Stimulated activated CD4-positive, alpha-beta T cell treated with anti-CD3 and anti-CD28 coated beads, Interleukin-4, amount 100 ng/mL, for 1 hour (primary cell): ENCODE measurements at places on chromosomes 12 and 14.

DNA sequence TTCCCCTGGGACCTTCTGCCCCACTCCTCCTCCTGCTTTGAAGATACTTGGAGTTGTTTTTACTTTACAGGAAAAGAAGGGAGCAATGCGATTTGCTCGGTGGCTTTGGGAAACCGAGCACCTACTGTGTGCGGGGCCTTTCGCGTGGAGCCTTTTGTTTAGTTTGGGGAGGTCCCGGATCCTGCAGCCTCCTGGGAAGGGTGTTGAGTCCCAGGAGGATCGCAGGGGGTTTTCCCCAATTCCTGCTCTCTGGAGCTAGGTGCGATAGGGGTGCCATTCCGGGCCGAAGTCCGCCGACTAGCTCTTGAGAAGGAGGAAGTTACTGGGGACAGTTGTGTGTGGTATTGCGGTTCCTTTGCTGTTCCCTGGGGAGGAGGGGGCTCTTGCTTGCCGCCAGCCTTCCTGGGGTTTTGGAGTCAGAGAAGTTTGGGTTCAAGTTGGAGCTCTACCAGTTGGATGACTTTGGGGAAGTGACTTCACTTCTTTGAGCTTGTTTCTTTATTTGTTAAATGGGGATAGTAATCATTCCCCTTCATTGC lies 1.1 kb downstream of the BRI3BP start:
- no peak for DNase-seq

- no peak for DNase-seq
Measured at GRCh38 chr12:16036073-16036472, 124.9 kb downstream of the DERA start.

DNA sequence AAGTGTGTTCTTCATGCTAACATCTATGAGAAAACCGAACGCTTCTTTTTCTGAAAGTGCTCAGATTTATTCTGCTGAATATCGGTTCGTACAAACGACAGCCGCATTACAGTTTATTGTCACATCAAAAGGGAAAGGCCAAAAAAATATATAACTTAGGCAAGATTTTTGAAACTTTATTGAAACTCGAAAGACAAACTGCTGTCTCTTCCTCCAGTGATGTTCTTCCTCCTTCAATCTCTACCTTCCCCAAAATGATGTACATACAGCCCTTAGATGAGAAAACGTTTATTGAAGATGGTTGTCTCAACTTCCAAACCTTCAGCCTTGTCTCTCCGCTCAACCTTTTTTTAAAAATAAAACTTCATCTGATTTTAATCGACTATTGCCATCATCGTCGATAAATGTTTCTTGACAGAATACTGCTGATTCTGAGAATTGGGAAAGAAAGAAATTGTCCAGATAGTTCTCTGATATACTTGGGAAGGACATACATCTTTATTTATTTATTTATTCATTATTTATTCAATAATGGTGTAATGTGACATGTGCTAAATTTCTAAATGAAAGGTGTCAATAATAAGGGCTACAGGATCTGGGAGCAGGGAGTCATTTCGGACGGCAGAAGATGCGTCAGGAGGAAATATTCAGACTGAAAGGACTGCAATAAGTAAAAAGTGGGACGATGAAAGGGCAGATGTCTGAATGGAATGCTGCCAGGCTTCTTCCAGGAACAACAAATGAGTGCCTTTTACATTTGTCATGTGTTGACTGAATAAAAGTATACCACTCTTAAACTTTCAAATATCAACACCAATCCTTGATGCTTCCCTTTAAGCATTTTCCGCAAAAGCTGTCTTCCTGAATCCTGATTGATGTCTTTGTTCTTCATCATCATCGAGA lies 817 bp upstream of the MDM1 start:
- DNase-seq: no peak

- no peak for DNase-seq
Measured at GRCh38 chr12:50745861-50746260, 18.0 kb upstream of the ATF1 start.

DNA sequence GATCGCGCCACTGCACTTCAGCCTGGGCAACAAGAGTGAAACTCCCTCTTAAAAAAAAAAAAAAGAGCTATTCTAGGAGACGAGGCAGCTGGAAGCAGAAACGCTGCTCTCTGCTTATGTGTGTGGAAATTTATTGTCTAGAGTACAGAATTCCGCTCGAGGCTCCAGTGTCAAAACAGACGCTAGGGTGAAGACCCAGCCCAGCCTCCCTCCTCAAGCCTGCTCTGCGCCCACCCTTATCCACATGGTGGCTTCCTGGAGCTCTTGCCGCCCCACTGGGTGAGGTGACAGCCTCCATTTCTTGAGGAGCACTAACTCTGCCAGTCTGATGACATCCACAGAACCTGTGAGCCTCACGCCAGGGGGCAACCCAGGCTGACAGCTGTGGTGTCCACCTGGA lies 49.5 kb upstream of the DLK1 start:
- no peak for DNase-seq

DNA sequence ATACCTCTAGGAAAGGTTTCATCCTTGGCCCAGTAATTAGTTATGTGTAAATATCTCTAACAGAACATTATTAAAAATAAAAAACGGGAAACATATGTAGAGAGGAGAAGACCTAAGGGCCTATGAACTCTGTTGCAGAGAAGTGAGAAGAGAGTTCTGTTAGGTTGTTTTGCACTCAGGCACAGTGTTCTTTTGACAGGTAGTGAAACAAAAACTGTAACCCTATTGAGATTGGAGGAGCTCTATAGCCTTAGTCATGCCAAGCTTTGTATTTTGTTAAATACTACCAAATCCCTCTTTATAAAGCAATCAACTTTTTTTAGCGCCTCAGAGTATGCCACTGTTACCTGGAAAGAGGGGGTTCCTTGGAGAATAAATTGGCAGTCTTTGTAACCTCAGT lies 77.6 kb downstream of the CNTN1 start:
- DNase-seq: no peak

- no peak for DNase-seq
Measured at GRCh38 chr14:101020834-101021370, 117.4 kb upstream of the RTL1 start.

GRCh38 chr12:77855548-77855947 lies 24.9 kb downstream of the NAV3 start:
- no peak for DNase-seq

DNA sequence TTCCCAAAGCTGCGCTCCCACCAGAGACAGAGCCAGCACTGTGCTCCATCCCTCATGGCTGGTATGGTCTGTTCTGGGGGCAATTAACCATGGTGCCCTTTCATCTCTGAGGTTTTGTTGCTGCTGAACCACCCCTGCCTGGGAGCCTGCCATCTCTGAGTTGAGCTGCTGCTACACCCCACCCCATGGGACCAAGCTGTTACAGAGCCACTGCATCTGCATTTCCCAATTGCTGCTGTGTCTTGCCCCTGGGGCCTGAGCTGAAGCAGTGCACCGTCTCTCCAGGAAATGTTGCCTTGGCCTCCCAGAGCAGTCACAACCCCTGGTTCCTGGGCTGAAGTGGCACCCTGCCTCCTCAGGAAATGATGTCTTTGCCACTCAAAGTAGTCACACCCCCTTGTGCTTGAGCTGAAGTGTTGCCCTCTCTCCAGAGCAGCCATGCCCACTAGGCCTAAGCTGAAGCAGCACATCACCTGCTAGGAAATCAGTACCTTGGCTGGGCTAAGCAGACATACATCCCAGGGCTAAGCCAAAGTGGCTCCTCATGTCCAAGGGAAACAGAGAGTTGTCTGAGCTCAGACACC lies 140.3 kb downstream of the RERGL start:
- DNase-seq: no peak

DNA sequence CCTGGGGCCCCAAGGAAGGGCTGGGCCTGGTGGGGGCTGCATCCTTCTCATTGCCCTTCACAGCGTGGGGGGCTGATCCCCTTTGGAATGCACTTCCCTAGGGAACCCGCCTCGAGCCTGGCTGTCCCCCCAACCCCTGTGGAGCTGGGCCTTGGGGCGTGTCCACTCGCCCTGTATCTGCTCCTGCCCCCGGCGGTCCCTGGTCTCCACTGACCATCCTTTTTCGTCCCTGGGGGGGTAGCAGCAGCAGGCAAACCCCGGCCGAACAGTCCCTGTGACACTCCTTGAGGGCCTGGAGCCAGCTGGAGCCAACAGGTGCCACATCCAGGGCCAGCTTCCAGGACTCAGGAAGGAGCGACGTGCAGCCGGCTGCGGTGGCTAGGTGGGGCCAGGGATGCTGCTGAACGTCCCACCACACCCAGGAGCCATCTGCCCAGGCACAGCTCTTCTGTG lies 9.4 kb upstream of the GPR132 start:
- DNase-seq: no peak

DNA sequence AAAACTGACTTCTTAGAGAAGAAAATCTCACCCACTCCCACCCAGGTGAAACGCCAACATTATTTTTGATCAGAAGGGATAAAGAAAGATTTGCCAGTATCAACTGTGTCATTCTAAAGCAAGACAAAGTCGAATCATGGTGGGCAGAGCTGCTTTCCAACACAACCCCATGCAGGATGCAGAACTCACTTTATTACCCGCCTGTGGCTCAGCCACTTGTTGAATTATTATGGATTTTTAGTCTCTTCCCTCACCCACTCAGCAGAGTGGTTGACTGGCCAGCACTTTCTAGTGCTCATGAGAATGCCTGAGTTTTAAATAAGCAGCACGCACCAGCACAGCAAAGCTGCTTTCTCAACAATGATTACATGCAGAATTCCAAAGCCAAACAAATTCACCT lies 32.1 kb downstream of the CRACR2A start:
- no peak for DNase-seq

DNA sequence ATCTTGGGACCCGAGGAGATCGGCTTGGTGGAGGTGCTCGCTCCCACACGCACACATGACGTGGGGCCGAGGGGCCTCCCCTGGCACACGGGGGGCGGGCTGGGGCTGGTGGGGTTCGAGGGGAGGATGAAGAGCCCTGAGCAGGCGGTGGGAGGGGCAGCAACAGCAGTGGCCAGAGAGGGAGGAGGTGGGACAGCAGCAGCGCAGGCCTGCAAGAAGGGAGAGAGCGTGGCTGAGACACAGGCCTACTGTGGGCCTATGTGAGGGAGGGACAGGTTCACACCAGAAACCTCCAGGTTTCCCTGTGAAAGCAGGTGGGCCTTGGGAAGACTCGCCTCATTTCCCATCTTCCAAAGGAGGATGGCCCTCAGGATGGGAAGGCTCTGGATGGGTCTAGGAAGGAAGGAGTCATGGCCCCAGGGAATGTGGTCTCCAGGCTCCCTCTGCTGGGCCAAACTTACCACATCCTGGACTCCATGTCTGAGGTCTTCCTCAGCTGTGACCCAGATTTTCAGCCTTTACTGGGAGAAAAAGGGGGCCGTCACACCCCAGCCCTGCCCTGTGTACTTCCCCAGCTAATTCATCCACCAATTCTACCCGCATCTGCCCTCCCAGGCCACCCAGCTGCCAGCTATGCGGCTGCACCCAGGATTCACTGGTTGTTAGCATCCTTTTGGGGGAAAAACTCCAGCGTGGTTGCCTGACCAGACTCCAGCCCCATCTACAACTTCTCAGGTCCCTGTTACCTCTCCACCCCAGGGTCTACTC lies 2.8 kb downstream of the PIANP start:
- no peak for DNase-seq

DNA sequence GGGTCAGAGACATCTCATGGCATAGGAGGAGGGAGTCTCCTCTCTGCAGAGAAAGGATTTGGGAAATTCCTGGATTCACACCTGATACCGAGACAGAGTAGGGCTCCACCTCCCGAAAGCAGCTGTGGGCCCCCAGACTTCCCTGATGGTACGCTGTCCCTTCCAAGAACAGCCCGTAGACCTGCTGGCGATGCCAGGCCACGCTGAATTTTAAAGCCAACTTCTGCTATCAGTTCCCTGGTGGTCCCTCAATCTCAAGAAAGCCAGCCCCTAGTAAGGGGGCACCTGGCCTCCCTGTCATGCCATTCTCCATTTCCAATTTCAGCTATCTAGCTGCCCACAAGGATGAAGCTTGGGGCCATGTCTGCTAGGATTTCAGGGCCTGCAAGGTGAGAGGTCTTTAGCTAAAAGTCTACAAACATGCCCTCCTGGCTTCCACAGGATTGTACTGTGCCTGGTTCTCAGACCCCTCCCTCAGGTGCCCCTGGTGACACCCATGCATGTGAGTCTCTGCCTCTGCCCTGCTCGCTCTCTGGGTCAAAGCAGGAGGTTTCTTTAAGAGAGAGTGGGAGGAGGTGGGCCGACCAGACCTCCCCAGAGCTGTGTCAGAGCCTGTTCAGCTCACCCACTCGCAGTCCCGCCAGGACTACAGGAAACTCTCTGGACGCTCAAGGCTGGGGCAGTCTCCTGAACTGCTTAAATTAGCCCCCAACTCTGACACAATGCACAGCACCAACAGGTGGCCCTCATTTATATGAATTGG lies 30.5 kb downstream of the ANO2 start:
- DNase-seq: no peak

DNA sequence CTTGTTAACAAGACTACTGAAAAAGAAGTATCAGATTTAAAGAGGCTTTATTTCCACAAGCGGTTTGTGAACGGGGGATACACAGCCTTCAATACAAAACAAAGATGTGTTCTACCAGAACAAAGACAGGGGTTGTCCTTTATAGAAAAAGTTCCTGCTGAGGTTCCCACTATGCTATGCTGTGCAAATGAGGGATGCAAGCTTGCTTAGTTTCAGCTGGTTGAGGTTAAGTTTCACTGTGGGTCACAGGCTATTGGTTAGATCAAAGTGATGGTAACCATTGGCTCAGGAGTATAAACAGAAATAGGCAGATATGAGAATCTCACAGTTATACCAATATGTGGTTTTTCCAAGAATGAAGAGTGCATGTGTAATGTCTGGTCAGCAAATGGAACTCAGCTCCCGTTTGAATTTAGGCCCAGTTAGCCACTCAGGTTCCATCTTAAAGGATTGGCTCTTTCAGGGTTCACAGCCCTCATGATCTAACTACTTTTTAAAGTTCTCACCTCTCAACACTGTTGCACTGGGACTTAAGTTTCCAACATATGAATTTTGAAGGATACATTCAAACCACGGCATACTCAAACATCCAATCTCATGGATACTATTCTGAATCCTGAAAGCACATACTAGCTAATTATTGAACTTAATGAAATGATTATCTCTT lies 215.4 kb upstream of the DCN start:
- no peak for DNase-seq

DNA sequence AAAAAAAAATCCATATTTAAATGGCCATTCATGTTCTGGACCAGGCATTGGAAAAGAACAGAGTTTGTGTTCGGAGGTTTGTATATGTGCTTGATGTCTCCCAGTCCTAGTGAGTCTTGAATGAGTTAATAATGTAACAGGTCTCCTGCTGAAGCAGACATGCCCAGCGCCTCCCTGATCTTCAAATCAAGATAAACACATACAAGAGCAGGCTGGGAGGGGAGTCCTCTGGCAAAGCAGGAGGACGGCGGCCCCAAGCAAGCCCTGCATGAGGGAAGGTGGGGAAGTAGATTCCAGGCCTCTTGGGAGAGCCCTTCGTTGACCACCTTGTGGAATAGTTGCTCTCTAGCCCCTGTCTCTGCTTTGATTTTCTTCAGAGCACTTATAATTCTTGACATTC lies 156.3 kb downstream of the ZFP36L1 start:
- no peak for DNase-seq
